ENCODE measurements at places on chromosomes 5 and 9.

- H3K36me3 ChIP-seq = no peaks in the 10 kb centered on the region
- H3K4me1 ChIP-seq = no peaks in the 10 kb centered on the region
- DNase-seq = no peak
- H3K27ac ChIP-seq = no peak overlapping the region
- no peaks in the 10 kb centered on the region for H3K27me3 ChIP-seq
These were observed 65.1 kb downstream of the NREP start for GRCh38 chr5:111691914-111692313.

GRCh38 chr9:69611221-69611620, 61.0 kb downstream of the APBA1 start:
- no peaks in the 10 kb centered on the region for H3K36me3 ChIP-seq
- DNase-seq = no peak
- no peak overlapping the region for H3K4me3 ChIP-seq
- no peak overlapping the region for H3K27ac ChIP-seq
- H3K4me1 ChIP-seq = no peaks in the 10 kb centered on the region

DNA sequence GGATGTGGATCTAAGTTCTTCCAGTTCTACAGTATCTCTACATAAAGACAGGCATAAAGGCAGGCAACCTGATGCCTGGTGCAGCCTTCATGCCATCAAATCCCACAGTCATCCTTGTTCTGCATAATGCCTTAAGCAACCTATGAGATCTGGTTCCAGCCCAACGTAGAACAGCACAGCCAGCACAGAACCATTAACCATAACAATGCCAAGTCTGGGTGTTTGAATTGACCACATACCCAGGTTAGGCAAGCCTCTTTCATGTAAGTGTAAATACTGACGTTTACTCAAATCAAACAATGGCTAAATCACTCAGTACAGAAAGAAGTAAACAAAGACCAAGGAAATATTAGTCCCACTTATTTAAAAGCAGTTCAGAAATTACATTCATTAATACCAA, 195.0 kb downstream of the ADAMTSL1 start:
- no peaks in the 10 kb centered on the region for H3K27me3 ChIP-seq
- no peaks in the 10 kb centered on the region for H3K36me3 ChIP-seq
- no peak overlapping the region for H3K27ac ChIP-seq
- no peaks in the 10 kb centered on the region for H3K4me1 ChIP-seq
- DNase-seq = no peak
- H3K4me3 ChIP-seq = no peak overlapping the region

- no peak overlapping the region for H3K4me3 ChIP-seq
- no peaks in the 10 kb centered on the region for H3K36me3 ChIP-seq
These were observed 57.4 kb downstream of the NFIB start for GRCh38 chr9:14256588-14256987.

DNA sequence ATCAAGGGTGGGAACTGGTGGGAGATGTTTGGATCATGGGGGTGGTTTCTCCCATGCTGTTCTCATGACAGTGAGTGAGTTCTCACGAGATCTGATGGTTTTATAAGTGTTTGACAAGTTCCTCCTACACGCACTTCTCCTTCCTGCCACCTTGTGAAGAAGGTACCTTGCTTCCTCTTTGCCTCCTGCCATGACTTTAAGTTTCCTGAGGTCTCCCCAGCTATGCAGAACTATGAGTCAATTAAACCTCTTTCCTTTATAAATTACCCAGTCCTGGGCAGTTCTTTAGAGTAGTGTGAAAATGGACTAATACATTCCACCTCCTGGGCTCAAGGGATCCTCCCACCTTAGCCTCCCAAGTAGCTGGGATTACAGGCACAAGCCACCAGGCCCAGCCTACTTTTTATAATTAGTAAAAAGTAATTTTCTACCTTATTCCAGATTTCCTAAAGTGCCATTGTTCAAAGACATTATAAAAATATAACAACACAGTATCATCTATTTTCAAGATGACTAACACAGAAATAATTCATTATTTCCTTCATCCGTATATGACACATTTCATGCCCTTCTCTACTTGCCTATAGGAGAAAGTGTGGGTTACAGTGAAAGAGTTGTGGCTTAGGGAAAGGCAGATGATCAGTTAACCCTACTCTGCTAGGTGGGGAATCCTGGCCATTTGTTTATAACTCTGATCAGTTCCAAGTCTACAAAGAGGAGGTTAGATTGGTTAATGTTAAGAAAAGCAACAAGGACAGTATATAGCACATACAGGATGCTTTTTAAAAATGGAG, 99.9 kb downstream of the TTC39B start:
- no peak overlapping the region for H3K4me3 ChIP-seq
- H3K4me1 ChIP-seq = no peaks in the 10 kb centered on the region
- no peaks in the 10 kb centered on the region for H3K27me3 ChIP-seq

DNA sequence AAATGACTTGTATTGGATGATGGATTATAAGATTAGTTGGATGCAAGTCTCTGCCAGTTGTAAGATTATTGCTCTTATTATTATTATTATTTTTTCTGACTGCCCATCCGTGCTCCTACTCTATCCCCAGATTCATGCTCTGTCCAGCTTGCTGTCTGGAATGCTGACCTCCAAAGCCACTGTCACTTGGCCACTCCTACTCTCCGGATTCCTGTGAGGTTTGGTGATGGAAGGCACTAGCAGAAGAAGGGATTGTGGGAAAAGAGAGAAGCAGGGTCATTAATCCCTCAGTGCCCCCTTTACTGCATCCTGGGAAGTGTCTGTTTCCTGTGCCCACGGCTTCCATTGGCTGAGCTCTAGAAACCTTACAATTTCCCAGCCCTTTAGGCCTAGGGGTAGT, 76.3 kb upstream of the IL12B start:
- H3K4me3 ChIP-seq = no peak overlapping the region
- peaks cover 14% of the 10 kb centered on the region for H3K4me1 ChIP-seq
- H3K27ac ChIP-seq = no peak overlapping the region
- DNase-seq = no peak

GRCh38 chr9:101062686-101063085, 34.2 kb downstream of the PLPPR1 start:
- H3K4me1 ChIP-seq = no peaks in the 10 kb centered on the region
- DNase-seq = no peak
- no peak overlapping the region for H3K27ac ChIP-seq
- H3K36me3 ChIP-seq = no peaks in the 10 kb centered on the region
- H3K27me3 ChIP-seq = no peaks in the 10 kb centered on the region
